ENCODE measurements at places on chromosomes 1 and 21.

- no peak for DNase-seq
Measured at GRCh38 chr1:230327892-230328284, 98.2 kb downstream of the PGBD5 start.

GRCh38 chr1:916173-917075 lies 7.3 kb upstream of the SAMD11 start:
- DNase-seq = no peak

- DNase-seq = no peak
Measured at GRCh38 chr1:241615043-241615974, 24.9 kb downstream of the CHML start.

DNA sequence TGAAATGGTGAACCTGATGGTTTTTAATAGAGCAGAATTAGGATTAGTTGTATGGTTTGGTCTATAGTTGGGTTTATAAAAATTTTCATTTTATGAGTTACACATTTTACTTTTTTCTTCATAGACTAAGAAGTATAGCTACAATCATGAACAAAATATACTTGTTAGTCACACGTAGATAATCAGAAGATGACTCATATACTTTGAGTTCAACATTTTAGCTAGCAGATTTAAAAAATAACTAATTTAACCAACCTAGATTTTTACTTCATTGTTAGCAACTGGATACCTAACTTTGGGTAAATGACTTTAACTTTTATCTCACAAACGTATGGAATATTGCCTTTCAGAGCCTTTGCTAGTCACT lies 27.9 kb downstream of the MORC3 start:
- DNase-seq = no peak

- no peak for DNase-seq
Measured at GRCh38 chr1:228016653-228017355, 10.0 kb downstream of the WNT3A start.

- no peak for DNase-seq
Measured at GRCh38 chr1:38029081-38029681, 16.6 kb downstream of the UTP11 start.

Data from cortex of kidney (tissue), 1 donor.